ENCODE measurements at places on chromosomes 12 and 14.

GRCh38 chr12:95185072-95185471 lies 32.2 kb downstream of the FGD6 start:
- no peak for DNase-seq

DNA sequence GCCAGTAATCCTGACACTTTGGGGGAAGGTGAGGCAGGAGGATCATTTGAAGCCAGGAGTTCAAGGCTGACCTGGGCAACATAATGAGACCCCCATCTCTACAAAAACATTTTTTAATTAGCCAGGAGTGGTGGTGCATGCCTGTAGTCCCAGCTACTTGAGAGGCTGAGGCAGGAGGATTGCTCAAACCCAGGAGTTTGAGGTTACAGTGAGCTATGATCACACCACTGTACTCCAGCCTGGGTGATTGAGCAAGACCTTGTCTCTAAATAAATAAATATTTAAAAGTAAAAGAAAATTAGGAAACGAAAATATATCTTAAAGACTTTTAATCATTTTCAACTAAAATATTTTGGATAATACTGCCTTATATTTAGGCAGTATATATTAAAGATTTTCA lies 25.9 kb downstream of the CKB start:
- DNase-seq: no peak

- DNase-seq: no peak
These were observed 292.8 kb upstream of the SFSWAP start for GRCh38 chr12:131418121-131418520.

GRCh38 chr14:50670866-50671256 lies 2.8 kb upstream of the SAV1 start:
- no peak for DNase-seq

- no peak for DNase-seq
These were observed 16.8 kb downstream of the C12orf43 start for GRCh38 chr12:120999191-121000120.

DNA sequence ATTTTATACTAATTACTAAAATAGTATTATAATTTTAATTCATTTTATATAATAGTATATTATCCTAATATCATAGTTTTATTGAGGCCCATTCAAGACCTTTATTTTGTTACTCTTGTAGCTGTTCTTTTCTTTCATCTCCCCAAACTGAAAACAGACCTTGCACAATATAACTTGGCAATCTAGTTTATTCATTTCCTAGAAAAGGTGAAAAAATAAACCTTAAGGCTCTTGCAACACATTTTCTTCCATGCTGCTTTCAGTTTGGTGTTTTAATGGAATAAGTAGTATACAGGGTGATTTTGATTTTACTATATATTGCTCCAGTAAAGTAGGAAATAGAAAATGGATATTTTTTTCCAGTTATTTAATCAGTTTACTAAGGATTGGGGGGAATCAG lies 174.0 kb downstream of the SLC2A13 start:
- DNase-seq: no peak

DNA sequence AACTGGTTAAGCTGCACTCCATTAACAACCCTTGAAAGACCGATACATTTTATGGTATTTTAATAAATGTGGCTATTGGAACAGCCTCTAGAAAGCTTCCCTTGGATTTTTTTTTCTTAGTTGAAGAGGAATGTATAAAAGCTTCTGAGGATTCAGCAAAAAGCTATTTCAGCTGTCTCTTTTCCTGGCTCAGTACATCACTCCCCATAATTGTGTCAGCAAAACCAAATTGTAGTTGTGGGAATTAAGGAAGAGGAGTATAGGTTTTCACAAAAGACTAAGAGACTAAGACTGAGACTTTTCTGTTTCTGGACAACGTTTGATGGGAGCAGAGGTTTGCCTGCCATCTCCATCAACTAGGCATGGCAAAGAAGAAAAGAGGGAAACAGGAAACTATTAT lies 106.5 kb downstream of the C12orf50 start:
- DNase-seq: no peak

GRCh38 chr14:54451961-54452360 lies 10.8 kb upstream of the CNIH1 start:
- DNase-seq: no peak

- no peak for DNase-seq
These were observed at the start of gene ENDOU for GRCh38 chr12:47725091-47725772. Gene ENDOU, minus strand, starts transcription at chr12:47725490. Its CDS starts 77 bp downstream, at chr12:47725413.

GRCh38 chr14:97331058-97331457 lies 533.9 kb downstream of the VRK1 start:
- DNase-seq: no peak

DNA sequence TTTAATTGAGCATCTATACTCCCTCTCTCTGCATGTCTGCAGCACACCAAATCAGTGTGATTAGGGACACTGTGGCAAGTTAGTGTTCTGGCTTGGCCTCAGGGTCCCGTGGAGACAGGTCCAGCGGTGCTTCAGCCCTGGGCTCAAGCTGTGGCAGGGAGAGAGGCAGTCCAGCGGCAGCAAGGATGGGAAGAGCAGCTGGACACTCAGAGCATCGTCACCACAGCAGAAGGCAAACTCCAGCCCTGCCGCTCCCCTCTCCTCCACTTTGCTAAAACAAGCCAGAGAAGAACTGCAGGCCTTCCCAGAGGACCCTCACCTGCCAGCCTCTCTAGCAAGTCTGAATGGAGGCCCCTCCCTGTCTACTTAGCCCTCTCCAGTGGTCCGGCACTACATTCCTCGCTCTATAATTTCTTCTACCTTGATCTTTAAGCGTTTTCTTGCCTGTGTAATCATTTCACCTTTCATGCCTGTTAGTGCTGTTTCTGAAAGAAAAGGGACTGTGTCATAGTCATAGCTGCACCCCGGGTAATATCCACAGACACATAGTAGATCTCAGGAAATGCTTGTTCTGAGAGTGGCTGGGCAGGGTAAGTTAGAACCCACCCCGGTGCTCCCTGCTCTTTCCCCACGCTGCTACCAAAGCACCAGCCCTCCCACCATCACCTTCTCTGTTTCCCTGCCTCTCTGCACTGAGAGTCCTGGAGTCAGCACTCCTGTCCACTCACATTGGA lies 22.1 kb downstream of the ZFP36L1 start:
- DNase-seq: no peak

DNA sequence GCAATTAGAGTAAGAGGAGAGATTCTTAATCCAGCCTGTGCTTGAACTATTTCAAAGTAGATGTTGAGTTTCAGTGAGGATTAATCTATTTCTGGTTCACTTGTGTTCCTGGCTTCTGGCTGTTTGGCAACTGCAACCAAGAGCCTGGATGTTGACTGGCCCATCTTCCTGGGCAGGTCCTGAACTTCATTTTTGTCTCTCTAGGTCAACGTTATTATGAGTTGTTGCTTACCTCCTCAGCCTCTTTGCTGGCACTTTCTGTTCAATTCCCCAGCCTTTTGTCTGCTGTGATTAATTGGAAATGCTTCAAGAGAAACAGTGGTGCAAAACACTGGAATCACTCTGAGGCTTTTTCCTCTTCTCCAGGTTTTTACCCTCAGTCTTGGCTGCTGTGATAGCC lies 56.8 kb downstream of the TMEM132D start:
- no peak for DNase-seq

DNA sequence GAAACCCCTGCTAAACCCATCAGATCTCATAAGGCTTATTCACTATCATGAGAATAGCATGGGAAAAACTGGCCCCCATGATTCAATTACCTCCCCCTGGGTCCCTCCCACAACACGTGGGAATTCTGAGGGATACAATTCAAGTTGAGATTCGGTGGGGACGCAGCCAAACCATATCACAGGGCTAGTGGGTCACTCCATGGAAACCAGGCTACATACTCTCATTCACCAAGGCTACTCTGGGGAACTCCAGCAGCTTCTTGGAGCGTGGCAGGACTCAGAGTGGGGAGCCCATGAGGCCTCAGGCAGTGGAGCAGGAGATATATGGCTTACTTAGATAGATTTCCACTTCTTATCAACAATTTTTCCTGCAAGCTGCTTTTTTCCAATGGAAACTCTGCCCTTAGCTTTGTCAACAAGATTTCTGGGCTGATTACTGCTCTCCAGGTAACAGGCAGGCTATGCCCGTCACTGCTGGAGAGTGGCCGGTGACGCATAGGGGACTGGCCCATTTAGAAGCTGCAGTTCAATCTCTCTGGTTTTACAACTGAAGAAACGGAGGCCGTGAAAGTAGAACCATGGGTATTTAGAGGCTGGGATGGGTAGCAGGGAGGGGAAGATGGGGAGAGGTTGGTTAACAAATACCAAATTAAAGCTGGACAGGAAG lies 16.5 kb downstream of the VDR start:
- DNase-seq: no peak

DNA sequence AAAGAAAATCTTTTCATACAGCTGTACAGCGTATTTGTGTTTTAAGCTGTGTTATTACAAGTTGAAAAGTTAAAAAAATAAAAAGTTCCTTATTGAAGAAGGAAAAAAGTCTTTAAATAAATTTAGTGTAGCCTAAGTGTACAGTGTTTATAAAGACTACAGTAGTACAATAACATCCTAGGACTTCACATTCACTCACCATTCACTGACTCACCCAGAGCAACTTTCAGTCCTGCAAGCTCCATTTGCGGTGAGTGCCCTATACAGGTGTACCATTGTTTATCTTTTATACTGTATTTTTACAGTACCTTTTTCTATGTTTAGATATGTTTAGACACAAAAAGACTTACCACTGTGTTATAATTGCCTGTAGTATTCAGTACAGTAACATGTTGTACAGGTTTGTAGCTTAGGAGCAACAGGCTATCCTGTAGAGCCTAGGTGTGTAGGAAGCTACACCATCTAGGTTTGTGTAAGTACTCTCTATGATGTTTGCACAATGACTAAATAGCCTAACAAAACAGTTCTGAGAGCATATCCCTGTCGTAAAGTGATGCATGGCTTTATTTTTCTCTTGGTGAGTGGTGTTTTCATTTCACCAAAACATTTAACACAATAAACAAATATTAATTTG lies 275.2 kb downstream of the DACT1 start:
- DNase-seq: no peak

GRCh38 chr12:26188127-26188526 lies 7.2 kb upstream of the SSPN start:
- no peak for DNase-seq

DNA sequence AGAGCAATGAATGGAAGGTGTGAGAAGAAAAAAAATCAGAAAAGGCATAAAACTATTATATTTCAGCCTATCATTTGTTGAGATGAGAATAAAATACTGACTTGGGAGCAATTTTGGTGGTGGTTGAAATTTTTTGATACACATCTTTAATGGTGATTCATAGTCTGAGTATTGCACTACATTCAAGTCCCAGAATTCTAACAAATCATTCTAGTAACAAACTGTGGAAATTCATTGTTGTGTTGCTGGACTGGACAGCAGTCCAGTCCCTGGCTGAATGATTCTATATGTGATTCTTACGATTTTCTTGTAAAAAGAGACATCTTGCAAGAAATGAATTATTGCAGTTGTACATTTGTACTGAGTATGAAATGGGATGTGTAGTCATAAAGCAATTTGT lies 268.6 kb downstream of the TRHDE start:
- no peak for DNase-seq

DNA sequence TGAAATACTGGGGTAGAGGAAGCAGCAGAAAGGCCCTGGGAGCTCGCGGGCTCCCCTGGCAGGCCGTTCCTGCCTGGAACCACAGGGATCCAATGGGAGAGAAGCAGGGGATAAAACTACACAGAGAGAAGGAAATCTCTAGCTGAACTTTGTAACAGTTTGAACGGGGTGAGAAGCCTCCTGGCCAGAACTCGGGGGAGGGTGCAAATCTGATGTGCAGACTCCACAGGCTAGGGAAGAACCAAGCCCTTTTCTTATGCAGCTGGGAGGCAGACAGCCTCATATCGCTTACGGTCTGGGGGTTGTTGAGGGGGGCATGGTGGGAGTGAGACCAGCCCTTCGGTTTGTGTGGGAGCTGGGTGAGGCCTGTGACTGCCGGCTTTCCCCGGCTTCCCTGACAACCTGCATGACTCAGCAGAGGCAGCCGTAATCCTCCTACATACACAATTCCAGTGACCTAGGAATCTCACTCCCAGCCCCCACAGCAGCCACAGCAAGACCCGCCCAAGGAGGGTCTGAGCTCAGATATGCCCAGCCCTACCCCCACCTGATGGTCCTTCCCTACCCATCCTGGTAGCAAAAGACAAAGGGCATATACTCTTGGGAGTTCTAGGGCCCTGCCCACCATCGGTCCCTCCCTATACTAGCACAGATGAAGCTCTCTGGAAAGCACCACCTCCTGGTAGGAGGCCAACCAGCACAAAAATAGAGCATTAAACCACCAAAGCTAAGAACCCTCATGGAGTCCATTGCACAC lies 143.0 kb downstream of the TMTC1 start:
- no peak for DNase-seq

DNA sequence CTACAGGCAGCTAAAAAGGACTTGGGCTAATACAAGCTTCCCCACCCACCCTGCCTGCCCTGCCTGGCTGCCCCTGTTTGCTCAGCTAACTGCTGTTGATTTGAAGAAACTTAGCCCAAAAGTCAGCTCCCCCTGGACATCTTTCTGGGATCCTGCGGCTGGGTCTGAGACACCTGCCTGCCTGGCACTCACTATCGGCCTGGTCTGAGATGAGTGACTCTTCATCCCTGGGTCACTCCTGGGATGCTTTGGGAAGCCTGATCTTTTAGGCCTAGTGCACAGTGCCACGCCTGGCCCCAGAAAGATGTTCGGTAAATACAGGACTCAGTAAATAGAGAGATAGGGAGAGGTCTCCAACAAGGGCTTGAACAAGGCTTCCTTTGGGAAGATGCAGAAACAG lies 211.3 kb upstream of the DIO3 start:
- no peak for DNase-seq

DNA sequence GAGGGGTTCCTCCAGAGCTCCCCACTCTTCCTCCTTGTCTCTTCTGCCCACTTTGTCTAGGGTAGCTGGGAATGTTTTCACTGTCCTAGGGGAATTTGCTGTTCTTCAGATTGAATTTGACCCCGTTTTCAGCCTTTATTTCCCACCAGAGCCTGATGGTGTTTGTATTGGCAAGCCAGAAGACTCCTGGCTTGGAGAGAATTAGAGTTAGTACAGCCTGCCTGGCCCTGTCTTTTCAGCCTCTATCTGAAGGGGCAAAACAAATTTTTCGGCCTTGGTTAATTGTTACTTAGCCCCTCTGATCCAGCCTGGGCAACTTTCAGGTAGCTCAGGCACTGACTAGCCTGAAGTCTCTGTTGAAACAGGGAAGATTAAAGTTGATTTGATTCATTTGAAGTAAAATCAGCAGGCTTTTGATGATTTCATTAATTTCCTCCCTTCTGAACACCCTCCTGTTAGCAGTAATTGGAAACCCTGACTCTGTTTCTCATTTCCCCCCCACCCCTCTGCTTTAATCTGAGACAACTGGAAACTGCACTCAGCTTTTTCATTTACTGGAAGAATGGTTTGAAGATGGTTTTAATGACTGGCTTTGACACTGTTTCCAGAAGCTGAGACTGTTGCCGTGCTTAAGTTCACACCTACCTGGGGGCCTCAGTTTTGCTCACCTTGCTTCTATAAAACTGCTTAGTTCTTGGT lies 63.3 kb downstream of the SUSD6 start:
- no peak for DNase-seq

DNA sequence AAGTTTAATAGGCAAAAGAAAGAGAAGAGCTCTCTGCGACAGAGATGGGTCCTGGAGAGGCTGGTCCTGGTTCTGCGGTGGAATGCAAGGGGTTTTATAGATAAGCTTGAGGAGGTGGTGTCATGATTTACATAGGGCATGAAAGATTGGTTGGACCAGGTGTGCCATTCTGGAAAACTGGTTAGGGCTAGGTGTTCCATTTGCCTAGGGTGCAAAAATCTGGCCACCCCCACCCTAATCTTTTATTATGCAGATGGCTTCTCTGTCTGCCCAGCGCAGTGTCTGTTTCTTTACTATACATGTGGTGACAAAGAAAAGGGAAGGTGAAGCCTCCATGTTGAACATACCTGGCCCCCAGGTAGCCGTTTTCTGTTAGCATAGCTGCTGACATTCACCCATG lies 65.4 kb downstream of the ERC1 start:
- DNase-seq: no peak

Measured in stimulated activated CD8-positive, alpha-beta memory T cell treated with anti-CD3 and anti-CD28 coated beads, Interleukin-15, amount 100 ng/mL, for 48 hours (primary cell).